ENCODE measurements at places on chromosomes 2 and 18.

DNA sequence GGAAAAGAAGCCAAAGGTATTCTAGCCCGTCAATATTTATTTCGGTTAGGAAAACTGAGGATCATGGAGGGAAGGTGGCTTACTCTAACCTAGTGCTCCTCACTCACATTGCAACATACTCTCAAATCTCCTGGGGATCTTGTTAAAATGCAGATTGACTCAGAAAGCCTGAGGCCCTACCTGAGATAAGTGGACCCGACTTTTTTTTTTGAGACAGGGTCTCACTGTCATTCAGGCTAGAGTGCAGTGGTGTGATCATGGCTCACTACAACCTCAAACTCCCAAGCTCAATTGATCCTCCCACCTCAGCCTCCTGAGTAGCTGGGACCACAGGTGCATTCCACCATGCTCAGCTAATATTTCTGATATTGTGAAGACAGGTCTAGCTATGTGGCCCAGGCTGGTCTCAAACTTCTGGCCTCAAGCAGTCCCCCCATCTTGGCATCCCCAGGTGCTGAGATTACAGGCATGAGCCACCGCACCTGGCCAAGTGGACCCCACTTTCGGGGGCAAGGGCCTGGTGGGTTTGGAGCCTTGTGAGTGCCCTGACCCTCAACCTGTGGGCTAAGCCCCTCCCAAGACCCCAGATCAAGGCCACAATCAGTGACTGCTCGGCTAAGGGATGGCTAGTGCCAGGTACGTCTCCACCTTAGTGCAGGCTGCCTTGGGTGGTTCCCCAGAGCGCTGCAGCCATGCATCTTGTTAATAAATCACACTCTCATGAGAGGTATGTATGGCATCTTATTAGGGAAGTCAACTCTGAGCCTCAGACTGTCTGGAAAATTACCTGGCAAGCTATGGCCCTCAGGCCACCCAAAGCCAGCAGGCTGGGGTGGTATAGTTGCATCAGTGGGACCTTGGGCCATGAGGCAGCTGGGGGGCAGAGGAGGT, 1.1 kb upstream of the NEURL3 start:
- DNase-seq = no peak

DNA sequence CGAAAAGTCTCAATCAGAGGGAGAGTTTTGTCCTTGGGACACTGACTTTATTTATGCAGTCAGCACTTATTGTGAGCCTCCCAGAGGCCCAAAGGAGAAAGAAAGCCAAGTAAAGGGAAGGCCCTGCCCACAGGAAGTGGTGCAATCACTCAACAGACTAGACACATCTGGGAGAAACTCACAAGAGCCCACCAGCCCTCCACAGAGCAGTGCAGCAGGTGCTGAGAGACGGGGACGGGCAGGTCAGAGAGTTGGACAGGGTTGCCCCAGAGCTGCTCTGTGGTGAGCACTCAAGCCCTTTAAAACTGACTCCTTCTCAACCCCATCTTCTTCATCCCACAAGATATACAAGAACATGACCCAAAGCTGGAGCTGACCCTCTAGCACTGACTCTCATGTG, 96.0 kb downstream of the TFCP2L1 start:
- DNase-seq = no peak

GRCh38 chr18:44568986-44569385, 111.7 kb upstream of the SETBP1 start:
- DNase-seq = peak; percentile 53

GRCh38 chr18:29301048-29301447, 1124.1 kb upstream of the CDH2 start:
- DNase-seq = no peak

DNA sequence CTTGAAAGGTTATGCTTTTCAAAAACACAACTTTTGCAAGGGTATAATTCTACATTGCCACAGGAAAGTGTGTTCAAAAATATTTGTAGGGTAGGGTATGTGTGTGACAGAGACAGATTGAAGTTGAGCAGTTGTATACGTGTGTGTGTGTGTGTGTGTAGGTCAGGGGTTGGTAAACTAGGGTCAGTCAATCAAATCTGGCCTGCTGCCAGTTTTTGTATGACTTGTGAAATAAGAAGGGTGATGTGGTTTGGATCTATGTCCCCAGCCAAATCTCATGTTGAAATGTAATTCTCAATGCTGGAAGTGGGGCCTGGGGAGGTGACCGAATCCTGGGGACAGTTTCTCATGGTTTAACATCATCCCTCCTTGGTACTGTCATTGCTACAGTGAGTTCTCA, 148.2 kb downstream of the CERS6 start:
- no peak for DNase-seq

DNA sequence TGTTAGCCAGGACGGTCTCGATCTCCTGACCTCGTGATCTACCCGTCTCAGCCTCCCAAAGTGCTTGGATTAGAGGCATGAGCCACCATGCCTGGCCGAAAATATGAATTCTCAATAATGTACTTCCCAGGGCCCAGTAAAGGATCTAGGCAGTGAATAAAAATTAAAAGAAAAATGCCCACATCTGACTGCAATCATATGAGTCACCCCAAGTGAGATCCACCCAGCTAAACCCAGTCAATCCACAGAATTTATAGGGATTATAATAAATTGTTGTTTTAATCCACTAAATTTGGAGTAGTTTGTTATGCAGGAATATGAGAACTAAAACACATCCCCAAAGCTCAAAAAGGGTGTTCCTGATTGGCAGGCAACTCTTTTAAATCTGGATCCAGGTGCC, 93.5 kb upstream of the STK39 start:
- no peak for DNase-seq

GRCh38 chr2:129881786-129882396, 97.6 kb upstream of the RAB6C start:
- no peak for DNase-seq

GRCh38 chr18:46141199-46141598, 37.0 kb downstream of the HAUS1 start:
- DNase-seq = no peak

DNA sequence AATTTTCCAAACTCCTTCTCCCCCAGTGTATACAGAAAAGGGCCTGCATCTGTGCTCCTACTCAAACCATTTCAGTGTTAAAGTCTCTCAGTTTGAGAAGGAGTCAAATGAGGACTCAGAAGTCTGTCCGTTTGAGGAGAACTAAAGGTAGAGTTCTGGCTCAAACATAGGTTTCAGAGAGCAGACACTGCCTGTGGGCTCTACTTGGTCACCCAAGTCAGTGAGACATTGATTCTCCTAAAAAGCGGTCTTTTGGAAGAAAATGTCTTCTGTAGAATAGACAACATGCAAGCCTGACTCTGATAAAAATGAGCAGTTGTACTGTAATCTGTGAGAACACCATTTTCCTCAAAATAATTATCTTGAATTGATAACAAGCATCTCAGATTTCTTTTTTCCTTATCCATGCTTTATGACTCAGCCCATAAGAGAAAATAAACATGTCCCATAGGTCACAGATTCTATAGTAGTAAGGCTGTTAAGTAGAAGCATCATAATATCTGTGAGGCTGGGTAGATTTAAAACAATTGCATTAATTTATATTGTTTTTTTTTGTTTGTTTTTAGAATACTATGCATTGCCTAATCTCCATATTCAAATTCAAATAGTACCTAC, 82.8 kb downstream of the ASXL3 start:
- DNase-seq = no peak

DNA sequence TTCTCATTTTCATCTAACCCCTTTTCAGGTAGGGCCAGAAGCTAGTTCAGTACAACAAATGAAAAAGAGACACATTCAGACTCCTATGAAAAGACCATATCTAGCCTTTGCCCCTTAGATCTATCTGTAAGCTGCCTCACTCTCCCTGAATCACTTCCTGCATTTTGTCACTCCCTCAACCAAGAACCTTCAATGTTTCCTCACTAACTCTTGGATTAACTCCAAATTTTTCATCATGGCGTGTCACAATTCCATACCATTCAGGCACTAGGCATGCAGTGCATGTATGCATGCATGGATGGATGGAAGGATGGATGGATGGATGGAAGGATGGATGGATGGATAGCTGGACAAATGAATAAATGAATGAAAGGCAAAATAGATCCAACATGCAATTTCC, 356.9 kb downstream of the TNS1 start:
- DNase-seq = peak; percentile 78

DNA sequence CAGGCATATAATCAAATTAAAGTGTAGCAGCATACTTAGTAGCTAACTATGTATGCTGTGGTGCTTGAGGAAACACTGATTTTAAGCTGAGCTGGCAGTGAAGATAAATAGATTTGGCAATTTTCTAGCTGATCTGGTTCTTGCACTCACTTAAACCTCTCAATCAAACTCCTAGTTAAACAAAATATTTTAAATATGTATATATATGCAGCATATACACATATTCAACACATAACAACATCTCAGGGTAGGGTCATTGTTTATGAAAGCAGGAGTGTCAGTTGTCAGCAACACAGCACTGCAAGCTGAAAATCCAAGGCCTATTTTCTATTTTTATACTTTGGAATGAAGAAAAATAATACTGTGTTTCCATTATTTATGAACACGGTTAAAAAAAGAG, 10.4 kb upstream of the FSHR start:
- DNase-seq = no peak

DNA sequence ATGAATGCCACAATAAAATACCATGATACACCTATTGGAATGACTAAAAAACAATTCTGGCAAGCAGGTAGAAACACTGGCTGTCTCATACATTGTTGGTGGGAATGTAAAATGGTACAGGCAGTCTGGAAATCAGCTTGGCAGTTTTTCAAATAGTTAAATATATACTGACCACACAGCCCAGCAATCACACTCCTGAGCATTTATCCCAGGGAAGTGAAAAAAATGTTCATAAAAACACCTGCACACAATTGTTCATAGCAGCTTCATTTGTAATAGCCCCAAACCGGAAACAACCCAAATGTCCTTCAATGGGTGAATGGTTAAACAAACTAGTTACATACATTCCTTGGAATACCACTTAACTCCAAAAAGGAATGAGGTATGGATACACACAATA, 137.2 kb downstream of the TFCP2L1 start:
- DNase-seq = no peak

GRCh38 chr2:239175181-239175580, 225.6 kb downstream of the HDAC4 start:
- no peak for DNase-seq

- no peak for DNase-seq
Measured at GRCh38 chr2:113795405-113795920, 39.0 kb upstream of the SLC35F5 start.

- no peak for DNase-seq
Measured at GRCh38 chr2:120685974-120686297, 49.7 kb upstream of the GLI2 start.

- peak; percentile 91 for DNase-seq
Measured at GRCh38 chr18:48952287-48953103, 1.7 kb upstream of the SMAD7 start.
